ENCODE measurements at places on chromosomes 7 and 10.
A peak's percentile ranks its signal among the peaks of the same experiment; 100 is the strongest.

- DNase-seq: no peak
Observed at GRCh38 chr7:105875505-105875904, 894 bp downstream of the ATXN7L1 start.

GRCh38 chr10:89963451-89964102 is 262.2 kb downstream of the KIF20B start:
- DNase-seq: no peak

GRCh38 chr7:104552102-104552501 is 223.7 kb downstream of the LHFPL3 start:
- DNase-seq: no peak

- DNase-seq: no peak
Observed at GRCh38 chr10:84613336-84614021, 285.1 kb downstream of the CCSER2 start.

- DNase-seq: no peak
Observed at GRCh38 chr10:31121757-31122577, 90.3 kb upstream of the ZNF438 start.

GRCh38 chr7:24824896-24825295 is 67.6 kb upstream of the GSDME start:
- no peak for DNase-seq

DNA sequence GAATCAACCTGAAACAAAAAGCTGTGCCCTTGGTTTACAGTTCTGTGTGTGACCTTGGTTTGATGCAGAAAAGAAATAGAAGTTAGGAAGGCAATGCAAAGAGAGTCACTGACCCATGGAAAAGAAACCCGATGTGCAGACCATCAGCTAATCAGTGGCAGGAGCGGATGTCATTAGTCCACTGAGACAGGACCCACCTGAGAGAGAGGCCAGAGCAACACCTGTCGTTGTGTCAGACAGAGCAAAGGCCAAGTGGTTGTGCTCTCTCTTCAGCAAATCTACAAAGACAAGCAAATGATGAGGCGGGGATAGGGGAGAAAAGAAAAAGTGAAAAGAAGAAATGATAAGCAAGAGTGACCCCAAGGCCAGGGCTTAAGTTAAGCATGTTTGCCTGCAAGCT is 8.7 kb downstream of the GAD2 start:
- DNase-seq: no peak

GRCh38 chr7:23981314-23981713 is 271.3 kb downstream of the STK31 start:
- no peak for DNase-seq

- DNase-seq: no peak
Observed at GRCh38 chr7:71595176-71595575, 463.2 kb downstream of the GALNT17 start.

- DNase-seq: no peak
Observed at GRCh38 chr10:60998932-60999331, 54.9 kb upstream of the RHOBTB1 start.

DNA sequence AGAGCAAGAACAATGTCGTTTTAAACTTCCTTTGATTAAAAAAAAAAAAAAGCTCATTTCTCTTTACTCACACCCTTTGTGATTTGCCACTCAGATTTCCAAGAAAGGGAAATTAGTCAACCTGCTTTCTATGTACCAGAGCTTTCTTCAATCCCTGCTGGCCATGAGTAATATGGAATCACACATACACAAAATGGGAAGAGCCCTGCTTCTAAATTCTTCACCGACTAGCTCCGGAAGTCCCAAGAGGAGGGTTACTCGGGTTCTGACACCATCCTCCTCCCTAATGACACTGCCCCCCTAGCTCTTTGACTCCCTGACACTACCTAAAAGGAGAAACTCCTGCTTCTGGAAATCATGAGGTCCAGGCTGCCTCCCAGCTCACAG is 81.8 kb upstream of the SFMBT2 start:
- no peak for DNase-seq

- DNase-seq: no peak
Observed at GRCh38 chr10:12960334-12960898, 41.1 kb downstream of the CCDC3 start.

GRCh38 chr7:98038731-98039130 is 48.7 kb upstream of the OCM2 start:
- no peak for DNase-seq

DNA sequence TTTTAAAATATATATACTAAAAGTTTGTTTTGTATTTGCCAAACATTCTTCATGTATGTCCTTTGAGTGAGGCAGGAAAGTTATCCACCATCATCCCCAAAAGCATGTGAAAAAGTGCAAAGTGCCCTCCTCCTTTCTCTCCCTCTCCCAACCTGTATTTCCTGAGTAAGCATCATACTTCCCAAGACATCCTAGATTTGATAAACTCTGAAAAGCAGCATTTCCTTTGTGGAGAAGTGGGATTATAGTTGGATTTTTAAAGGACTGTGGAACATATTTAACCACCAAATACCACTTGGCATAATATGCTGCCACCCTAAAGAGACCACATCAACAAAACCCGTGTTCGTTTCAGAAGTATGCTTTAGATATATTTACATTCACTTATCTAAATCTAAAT is 36.9 kb downstream of the NET1 start:
- no peak for DNase-seq

- DNase-seq: no peak
Observed at GRCh38 chr10:127243490-127244272, 47.3 kb upstream of the INSYN2A start.

DNA sequence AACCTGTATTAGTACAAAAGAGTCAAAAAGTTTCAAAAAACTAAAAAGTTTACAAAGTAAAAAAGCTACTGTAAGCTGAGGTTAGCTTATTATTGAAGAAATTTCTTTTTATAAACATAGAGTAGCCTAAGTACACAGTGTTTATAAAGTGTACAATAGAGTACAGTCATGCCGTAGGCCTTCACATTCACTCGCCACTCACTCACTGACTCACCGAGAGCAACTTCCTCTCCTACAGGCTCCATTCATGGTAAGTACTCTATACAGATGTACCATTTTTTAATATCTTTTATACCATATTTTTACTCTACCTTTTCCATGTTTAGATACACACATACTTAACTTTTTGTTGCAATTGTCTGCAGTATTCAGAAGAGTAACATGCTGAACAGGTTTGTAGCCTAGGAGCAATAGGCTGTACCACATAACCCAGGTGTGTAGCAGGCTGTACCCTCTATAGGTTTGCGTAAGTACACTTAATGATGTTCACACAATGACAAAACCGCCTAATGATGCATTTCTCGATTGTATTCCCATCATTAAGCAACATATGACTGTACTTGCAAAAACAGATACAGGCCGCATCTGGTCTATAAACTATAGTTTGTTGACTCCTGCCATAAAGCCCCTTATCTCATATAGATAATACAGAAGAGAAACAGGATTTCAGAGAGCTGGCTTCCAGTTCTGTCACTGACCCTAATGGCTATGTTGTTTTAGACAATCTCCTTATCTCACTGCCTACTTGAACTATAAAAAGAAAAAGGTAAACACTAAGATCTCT is 438.8 kb downstream of the HTR7 start:
- no peak for DNase-seq

GRCh38 chr7:30707391-30708357 is 25.4 kb upstream of the CRHR2 start:
- no peak for DNase-seq

DNA sequence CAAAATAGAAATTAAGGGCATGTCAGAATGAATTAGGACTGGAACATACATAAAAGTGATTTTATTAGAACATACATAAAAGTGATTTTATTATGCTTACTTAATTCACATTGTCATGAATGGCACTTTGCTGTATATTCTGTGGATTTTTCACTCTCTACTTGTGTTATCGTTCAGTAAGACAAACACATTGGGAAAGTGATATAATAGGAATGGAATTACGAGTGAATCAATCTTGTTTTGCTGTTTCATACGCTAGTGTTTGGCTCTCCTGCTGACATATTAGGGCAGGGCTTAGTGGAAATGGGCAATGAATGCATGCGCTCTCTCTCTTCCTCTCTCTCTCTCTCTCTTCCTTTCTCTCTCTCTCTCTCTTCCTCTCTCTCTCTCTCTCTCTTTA is 561.1 kb downstream of the ACTR3B start:
- no peak for DNase-seq

DNA sequence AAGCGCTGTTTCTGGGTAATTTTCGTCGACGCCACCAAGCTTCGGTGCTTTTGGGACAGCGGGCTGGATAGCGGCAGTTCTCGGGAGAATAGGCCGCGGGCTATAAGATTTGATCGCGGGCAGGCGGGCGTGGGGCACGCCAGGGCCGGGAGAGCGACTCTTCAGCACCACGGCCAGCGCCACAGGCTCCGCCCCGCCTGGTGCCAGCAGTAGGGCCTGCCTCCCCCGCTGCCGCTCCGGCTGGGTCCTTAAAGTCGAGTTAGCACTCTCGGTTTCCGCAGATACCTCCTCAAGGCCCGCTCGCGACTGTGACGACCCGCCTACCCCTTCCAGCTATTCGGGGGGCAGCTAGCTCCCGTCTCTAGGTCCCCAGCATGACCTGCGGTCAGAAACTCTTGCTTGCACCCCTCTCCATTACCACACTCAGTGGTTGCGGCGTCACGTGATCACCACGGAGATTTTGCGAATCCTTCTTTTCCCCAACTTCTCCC is 9.4 kb downstream of the NXPH1 start:
- DNase-seq: no peak

- DNase-seq: no peak
Observed at GRCh38 chr10:84308021-84308420, 20.4 kb upstream of the CCSER2 start.

DNA sequence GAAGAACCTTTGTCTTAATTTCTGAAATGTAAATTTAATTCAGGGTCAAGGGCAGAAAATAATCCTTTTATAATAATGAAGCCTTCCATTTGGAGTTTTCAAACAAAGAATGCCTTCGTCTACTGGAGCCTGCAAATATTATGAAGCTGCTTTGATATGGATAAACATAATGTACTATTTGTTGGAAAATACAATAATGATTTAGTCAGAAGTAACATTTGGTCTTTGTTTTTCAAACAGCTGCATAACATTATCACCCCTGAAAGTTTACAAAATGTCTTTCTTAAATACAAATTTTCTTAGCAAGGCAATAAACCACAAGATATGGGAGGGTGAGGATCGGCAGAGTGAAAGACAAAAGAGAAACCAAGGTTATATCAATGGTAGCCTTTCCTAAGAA is 41.5 kb downstream of the TMEM26 start:
- no peak for DNase-seq

- no peak for DNase-seq
Observed at GRCh38 chr10:125097409-125098070, 62.8 kb downstream of the CTBP2 start.

GRCh38 chr7:10815546-10815945 is 158.1 kb upstream of the PHF14 start:
- no peak for DNase-seq

DNA sequence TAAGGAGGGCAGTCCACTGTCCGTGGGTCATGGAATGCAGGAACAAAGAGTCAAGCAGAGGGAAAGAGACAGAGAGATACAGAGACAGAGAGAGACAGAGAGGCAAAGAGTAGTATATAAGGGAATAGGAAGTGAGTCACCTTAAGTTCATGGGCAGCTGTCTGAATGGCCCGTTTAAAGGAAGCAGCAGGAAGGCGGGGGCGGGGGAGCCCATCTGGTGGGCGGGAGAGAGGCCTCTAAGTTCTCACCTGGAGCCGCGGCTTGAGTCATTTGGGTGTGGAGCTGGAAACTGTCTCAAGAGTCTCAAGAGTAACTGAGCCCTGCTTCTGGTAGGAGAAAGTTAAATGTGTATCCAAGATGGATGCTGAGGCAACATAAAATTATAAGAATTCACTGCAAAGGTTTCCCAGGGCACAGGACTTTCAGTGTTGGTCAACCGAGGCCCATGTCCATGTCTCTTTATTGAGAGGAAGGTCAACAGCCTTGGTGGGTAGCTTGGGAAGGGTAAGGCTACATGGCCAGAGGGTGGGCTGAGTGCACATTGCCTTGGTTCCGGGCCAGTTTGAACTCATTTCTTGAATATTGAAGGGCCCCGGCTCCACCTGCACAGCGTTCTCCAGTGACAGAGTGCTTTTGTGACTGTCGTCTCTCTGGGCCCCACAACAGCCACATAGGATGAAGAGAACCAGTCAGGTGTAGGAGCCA is 85.5 kb upstream of the CACUL1 start:
- peak; percentile 20 for DNase-seq

- DNase-seq: no peak
Observed at GRCh38 chr10:13016886-13017285, 15.4 kb upstream of the CCDC3 start.

DNA sequence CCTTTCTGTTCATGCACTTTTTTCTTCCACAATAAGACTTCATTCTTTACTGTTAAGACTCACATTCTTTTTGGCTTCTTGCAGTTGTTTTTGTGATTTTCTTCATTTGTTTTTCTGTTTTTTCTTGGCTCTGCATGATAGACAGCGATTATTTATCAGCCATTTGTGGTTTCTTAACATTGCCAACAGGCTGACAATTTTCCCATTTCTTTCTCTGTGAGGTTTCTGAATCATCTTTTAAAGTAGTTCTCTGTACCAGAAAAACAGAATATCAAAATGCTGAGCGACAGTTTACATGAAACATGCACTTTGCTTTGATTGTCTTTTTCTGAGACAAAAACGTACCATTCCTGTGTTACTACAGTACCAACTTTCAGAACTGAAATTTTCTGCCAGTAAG is 334.2 kb upstream of the MAGI2 start:
- no peak for DNase-seq

- DNase-seq: no peak
Observed at GRCh38 chr7:116216956-116217571, 6.7 kb downstream of the TES start.

DNA sequence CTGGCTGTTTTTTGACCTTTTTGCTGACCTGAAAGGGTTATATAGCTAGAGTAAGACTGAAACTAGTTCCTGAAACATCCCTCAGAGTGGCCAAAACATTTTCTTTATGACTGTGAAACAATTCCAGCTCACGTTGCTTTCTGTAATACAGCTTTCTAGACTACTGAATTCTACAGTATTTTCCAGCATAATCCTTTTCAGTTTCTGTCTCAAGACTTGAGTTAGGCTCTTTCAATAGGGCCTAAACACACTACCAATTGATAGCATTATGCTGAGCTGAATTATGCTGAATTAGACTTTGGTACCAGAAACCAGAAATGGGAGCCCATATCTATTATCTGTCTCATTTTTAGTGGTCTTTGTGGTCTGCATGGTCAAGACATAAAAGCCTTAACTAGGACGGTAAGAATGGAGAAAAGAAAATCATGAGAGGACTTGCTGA is 72.6 kb downstream of the EPDR1 start:
- no peak for DNase-seq

DNA sequence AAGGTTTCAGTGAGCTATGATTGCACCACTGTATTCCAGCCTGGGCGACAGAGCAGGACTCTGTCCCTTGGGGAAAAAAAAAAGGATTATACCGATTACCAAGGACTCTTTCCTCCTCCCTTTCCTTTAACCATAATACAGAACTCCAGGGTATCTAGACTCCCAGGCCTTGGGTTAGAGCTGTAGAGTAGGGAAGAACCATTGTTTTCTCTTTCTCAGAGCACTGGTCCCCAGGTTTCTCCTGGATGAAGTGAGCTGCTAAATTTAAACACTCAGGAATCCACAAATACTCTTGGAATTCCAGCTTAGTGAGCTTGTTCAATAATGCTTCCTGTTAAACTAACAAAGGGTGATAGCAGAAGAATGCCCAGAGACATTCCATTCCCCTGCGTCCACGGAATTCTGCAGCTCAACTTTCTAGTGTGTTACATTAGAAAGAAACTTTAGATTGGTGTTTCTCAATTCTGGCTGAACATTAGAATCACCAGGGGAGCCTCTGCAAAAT is 14.6 kb upstream of the RPEL1 start:
- DNase-seq: no peak
